Inflammatory macrophage treated with lipopolysaccharide for 4 hours (primary cell): ENCODE measurements at places on chromosomes 12 and 14.

DNA sequence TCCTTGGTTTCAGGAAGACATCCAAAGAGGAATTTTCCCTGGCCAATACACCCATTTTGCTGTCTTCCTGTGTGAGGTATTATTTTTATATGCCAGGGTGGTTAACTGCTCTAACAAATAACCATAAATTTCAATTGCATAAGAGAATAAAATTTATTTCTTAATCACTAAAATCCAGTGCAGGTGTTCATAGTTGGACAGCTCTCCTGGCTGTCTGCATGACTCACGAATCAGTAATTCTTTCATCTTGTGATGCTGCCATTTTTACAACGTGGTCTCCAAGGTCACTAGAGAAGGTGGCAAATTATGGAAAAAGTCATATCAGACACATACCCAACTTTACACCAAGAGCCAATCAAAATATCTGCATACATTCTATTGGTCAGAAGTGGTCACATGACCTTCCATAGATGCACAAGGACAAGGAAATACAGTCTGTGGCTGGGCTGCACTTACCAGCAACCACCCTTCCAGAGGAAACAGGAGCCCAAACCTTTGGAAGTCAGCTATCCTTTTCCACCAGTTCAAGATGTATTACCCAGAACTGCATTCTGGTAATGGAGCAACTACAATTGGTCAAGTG is 193.5 kb upstream of the PLEKHG7 start:
- DNase-seq: no peak

DNA sequence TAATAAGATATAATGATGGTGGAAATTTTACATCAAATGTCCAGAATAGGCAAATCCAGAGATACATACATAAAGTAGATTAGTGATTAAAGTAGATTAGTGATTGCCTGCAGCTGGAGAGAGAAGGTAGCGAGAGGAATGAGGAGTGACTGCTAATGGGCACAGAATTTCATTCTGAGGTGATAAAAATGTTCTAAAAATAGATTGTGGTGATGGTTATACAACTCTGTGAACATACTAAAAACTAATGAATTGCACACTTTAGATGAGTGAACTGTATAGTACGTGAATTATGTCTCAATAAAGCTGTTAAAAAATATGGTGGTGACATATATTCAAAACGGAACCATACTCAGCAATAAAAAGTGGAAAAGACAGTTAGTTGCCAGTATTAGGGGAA is 41.7 kb downstream of the PPP2R5E start:
- DNase-seq: no peak

DNA sequence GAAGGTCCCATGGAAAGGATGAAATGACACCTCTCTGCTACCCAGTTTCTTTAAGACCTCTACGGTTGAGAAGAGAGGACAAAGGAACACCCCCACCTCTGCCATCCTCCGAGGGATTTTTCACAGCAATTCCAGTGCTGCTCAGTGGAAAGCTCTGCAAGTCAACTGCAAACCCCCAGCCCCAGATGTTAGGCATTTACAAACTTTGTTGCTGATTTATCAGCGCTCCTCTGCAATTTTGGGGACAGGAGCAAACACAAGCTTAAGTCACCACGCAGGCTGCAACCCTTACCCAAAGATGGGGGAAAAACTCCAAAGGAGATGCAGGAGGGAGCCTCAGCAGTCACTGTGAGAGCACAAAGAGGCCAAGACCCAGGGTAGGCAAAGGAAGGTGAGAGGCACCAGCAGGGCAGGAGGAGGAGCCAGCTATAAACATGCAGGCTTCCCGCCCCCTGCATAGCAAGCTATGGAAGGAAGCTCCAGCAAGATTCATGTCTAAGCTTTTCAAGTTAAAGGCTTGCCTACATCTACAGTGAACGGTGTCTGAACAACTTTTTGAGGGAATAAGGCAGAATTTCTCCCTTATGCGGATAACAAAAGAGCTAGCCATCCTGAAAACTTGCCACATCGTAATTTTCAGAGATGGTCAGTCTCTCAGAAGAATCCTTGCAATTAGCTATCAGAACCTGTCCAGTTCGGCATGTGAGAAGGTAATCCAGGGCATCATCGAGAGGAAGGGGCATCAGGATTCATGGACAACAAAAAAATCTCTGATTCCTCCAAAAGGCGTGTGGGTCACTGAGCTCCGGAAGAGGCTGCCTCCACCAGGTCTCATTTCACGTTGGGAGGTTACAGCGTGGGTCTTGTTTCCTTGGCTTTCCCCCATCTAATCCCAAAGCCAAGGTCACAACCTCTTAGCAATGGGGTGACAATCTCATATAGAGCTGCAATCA is 3.9 kb downstream of the CTDSP2 start:
- DNase-seq: no peak

DNA sequence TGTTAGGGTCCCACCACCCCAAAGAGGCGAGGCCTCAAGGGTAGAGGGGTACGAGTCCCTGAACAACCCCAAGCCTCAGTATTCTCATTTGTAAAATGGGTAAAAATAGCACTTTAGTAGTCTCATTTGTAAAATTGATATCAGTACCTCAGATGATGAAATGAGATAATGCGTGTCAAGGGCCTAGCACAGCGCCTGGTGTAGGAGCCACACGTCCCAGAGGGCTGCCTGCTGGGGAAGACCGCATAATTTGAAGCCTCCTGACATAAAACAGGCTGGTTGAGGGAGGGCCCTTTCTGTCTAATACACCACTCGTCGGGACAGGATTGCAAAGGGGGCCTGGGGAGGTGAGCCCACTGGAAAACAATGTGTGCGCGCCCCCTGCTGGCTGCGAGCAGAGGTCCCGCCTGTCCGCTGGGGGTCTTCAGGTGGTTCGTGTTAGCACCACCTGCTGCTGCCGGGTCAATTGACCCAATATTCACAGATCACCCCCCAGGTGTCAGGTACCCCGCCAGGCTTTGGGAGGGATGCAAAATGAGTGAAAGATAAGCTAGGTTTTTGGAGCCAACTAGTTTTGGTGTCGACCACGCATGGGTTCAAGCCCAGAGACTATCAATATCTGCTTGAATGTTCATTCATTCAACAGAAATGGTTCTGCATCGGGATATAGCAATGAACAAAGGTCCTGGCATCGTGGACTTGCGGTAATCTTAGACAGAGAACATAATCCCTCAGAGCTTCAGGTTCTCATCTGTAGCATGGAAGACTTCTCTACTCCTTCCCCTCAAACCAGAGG is 24.7 kb upstream of the IRF2BPL start:
- DNase-seq: peak; percentile 51

DNA sequence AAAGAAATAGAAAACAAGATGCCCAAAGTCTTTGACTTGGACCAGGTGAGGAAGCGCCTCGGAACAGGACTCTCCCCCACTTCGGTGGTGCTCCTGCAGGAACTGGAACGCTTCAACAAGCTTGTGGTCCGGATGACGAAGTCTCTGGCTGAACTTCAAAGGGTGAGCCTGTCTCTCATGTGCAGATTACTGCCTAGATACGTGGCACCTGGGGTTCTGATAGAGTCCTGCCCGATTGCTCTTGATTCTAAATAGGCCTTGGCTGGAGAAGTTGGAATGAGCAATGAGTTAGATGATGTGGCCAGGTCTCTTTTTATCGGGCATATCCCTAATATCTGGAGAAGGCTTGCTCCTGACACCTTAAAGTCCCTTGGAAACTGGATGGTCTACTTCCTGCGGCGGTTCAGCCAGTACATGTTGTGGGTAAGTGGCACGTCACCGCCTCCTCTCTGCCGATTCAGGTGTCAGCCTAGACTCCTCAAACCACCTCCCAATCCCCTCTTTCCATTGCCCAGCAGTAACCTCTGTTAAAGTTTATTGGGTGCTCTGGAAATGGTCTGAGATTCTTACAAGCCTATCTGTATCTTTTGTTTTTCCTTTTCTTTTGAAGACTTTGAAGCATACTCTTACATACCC is 40.8 kb downstream of the CCDC92 start:
- DNase-seq: no peak

- DNase-seq: no peak
Measured at GRCh38 chr14:68711561-68712309, 81.1 kb downstream of the ZFP36L1 start.

GRCh38 chr12:11581179-11581755 is 68.2 kb upstream of the ETV6 start:
- DNase-seq: peak; percentile 87

GRCh38 chr12:59444932-59445331 is 150.9 kb upstream of the SLC16A7 start:
- peak; percentile 12 for DNase-seq

- DNase-seq: no peak
Measured at GRCh38 chr14:78885884-78886283, 715.7 kb downstream of the NRXN3 start.

GRCh38 chr12:104357421-104357952 is 53.9 kb downstream of the EID3 start:
- DNase-seq: peak; percentile 32

DNA sequence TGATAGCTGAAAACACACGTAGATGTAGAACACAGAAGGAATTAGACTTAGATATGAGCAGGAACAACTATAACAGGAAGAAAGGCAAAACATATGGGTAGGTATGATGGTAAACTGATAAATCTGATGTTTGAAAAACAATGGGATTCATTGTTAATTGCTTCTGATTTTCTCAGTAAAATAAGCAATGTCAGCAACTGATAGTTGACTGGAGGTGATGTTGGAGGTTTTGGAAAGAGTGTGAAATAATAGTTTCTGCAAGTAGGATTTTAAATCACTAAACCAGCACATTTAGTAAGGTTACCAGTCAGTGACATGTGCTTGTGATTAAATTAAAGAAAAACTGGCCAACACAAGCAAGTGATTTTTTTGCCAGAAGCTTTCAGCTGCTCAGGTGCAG is 123.0 kb upstream of the CPNE8 start:
- DNase-seq: no peak

GRCh38 chr14:30874120-30874998 is at the start of gene COCH:
Gene COCH (plus strand): TSS chr14:30874559. CDS start chr14:30874939, 380 bp downstream.
- DNase-seq: peak; percentile 24

- no peak for DNase-seq
Measured at GRCh38 chr14:64186231-64187129, 107.7 kb downstream of the ESR2 start.

DNA sequence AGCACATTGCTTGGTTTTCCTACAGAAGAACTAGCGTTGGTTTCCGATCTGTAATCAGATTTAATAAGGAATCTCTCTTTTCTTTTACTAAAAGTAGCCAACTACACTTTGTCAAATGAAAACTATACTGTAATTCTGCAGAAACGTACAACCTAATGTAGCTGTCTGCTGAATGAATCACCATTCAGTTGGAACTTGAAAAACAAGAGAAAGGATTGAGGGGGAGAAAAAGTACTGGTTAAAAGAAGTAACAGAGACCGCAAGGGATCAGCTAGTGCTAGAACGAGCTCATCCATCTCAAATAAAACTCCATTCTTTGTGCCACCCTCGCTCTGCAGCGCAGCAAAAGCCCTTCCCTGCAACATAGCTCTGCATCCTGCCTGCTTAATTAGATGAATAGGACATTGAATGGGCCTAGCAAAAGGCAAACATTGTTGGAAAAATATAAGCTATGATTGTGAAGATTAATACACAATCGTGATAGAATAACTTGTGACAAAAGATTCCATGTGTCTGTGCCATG is 2.6 kb downstream of the GARIN2 start:
- no peak for DNase-seq

DNA sequence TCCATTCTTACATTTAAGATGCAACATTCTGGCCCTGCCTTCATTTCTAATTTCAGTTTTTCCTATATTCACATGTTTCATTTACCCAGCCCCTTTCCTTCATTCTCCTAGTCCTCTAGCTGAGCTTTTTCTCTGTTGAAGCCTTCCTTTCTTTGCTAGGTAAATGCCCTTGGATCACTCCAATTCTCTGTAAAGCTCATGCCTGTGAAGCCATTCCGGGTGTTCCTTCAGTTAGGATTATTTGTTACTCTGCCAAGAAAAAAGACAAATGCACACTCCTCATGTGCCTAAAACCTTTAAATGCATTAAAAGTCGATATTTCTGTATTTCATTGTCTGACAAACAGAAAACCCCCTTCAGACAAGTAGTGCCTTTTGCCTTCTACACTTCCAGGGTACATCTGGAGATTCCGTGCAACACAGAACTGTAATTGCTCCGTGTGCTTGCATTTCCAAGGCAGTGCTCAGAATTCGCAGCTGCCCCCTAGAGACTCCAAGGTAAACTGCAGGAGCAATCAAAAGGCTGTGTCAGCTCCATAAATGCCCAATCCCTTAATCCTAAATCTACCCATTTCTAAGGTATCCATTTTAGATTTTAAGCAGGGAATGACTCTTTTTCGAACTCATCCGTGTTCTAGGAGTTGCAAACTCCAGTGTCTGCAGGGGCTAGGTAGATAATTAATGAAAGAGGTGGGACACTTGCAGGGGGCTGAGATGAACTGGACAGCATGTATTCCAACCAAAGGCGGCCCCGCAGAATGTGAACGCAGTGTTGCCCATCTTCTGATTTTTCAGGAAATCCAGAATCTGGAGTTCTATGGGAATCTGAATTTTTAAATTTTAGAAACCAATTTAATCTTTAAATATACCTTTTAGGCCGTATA is 320.2 kb downstream of the GRIN2B start:
- DNase-seq: peak; percentile 24

DNA sequence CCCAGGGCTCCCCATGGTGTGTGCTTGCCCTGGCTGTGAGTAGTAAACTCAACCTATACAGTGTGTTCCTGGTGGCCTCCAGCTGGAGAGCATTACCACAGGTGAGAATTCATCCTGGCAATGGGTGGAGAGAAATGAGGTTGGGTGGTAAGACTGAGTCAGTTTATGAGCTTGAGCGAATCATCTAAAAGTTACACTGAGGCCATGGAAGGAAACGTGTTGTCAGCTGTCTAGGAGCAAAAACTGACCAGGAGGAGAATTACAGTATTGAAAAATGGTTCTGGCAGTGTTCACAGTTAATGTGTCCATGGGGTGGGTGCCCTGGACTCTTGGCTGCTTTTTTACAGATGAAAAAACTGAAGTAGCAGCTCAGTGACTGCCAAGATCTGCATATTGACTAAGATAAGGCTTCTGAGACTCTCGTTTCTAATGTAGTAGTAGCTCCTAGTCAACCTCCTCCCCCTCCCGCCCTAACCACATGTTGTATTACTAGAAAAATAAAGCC is 202.0 kb upstream of the AMIGO2 start:
- no peak for DNase-seq

DNA sequence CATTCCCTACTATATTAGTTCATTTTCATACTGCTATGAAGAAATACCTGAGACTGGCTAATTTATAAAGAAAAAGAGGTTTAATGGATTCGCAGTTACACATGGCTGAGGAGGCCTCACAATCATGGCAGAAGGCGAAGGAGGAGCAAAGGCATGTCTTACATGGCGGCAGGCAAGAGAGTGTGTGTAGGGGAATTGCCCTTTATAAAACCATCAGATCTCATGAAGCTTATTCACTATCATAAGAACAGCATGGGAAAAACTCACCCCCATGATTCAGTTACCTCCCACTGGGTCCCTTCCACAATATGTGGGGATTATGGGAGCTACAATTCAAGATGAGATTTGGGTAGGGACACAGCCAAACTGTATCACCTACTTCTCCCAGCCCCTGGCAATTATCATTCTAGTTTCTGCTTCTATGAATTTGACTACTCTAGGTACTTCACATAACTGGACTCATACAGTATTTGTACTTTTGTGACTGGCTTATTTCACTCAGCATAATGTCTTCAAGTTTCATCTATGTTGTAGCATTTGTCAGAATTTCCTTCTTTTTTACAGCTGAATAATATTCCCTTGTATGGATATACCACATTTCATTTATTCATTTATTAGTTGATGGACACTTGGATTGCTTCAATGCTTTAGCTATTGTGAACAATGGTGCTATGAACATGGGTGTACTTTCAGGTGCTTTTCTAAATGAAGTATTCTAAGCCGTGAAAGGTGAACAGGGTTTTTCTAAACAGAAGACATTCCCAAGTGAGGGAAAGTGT is 219.5 kb upstream of the NUDT4 start:
- no peak for DNase-seq
